ENCODE measurements at places on chromosomes 2 and 18. TPM values are rescaled to one million over a fixed set of nuclear protein-coding genes. Genes with fewer than 3 reads are reported as not detected.

DNA sequence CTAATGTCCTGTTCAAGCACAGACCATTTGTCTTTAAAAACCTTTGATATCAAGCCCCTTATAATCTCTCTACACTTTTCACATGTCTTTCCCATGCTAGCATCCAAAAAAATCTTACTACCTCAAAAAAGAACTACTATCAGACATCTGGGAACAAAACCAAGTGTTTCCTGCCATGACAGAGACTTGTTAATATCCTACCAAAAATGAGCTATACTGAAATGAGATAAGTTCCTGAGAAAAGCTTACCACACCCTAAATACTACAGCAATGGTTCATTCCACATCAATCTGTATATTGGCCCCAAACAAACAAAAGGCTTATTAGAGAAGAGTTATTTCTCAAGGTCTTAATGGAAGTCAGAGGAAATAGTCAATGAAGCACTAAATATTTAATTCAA, 230.1 kb downstream of the DYM start:
- H3K4me1 ChIP-seq: peaks cover 39% of the 10 kb centered on the region
- H3K27ac ChIP-seq: no peak overlapping the region
- H3K4me3 ChIP-seq: no peak overlapping the region
- H3K36me3 ChIP-seq: peaks cover 6% of the 10 kb centered on the region
- no peaks in the 10 kb centered on the region for H3K27me3 ChIP-seq
- no peak for DNase-seq

DNA sequence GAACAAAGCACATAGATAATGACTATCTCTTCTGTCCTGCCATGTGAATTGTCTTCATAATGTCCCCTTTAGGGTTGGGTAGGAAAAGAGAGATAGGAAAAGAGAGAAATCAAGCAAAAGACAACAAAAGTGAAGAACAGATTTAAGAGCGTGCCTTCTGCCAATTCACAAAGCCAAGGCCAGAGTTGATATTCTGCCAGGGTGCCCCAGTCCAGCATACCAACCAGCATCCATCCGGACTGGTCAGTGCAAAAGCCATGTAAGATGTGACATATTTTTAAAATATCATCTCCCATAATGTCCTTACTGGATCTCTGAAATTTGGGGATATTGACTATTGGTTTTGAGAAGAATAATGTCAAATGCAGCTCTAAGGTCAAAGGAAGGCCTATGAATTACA, 35.7 kb upstream of the KLF7 start:
- H3K4me1 ChIP-seq: no peaks in the 10 kb centered on the region
- no peaks in the 10 kb centered on the region for H3K27me3 ChIP-seq
- no peak overlapping the region for H3K27ac ChIP-seq

DNA sequence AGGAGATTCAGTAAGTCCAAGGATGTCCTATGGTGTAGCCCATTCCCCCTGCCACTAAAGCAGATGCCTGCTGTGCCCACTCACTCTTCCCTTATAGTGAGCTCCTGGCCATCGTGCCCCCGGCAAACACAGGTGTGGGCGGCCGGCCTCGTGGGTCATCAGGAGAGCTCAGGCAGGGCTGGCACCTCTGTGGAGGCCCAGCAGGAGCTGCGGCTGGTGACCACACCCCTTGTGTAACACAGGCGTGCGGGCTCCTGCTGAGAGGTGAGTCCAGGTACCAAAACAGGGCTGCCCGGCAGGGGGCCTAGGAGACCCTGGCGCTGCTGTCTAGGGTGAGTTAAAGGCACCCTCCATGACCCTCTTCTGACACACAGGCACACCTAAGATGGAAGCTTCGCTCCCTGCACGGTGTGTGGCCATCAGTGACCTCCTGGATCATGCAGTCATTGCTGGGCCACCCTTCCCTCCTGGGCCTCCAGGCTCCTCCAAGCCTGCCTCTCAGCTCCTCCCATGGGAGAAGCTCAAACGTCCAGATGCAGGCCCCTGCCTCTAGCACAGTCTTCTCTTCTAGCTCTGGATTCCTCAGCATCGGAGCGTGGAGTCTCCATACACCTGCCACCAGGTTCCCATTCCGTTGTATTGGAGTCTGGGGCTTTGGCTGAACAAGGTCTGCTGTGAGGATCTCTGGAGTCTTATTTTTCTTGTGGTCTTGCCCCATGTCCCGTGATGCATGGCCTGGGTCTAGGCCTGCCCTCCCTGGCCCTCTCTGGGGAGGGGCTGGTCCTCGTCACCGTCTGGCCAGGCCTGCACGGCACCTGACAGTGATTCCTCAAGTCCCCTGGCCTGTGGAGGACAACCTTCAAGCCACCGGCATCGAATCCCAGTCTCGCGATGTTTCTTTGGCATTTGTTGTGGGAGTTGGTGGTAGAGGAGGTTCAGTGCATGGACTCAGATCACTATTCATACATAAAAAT, 246.9 kb downstream of the ACKR3 start:
- no peak overlapping the region for H3K4me3 ChIP-seq
- H3K36me3 ChIP-seq: no peaks in the 10 kb centered on the region
- H3K4me1 ChIP-seq: peaks cover 2% of the 10 kb centered on the region
- DNase-seq: no peak
- no peaks in the 10 kb centered on the region for H3K27me3 ChIP-seq
- no peak overlapping the region for H3K27ac ChIP-seq

AP1S3 gene
- 5.5 TPM for total RNA-seq

FOXI3 gene
- total RNA-seq: not detected
